ENCODE measurements at places on chromosomes 4 and X. TPM values are rescaled to one million over a fixed set of nuclear protein-coding genes. Genes with fewer than 3 reads are reported as not detected.

Gene TTC29
- total RNA-seq: not detected

DNA sequence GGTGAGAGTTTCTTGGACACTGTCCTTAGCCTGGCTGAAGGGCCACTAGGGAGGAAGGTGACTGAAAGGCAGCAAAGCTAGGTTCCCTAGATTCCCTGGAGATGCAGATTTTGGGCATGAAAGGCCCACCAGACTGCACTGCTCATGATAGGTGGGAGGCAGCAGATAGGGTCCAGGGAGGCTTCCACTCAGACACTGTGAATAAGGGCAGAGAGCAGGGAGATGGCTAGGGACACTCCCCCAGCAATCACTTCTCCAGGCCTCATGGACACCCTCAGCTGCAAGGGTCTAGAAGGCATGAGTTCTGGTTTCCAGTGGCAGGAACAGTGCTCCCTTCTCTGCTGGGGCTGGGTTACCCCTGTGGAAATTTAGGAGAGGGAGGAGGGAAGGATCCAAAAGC, 20.1 kb downstream of the ARMCX2 start:
- DNase-seq: no peak

GRCh38 chr4:99135541-99136162, 8.4 kb downstream of the ADH4 start:
- no peak for DNase-seq

DNA sequence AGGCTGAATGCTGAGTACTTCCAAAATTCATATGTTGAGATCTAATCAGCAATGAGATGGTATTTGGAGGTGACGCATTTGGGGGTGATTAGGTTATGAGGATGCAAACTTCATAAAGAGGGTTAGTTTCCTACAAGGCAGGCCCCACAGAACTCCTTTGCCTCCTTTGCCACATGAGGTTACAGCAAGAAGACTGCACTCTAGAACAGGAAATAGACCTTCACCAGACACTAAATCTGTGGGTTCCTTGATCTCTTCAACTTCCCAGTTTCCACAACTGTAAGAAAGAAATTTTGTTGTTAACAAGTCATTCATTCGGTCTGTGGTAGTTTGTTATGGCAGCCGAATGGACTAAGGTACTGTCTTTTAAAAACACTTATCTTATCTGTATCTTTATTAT, 681.9 kb upstream of the HS3ST1 start:
- DNase-seq: no peak

DNA sequence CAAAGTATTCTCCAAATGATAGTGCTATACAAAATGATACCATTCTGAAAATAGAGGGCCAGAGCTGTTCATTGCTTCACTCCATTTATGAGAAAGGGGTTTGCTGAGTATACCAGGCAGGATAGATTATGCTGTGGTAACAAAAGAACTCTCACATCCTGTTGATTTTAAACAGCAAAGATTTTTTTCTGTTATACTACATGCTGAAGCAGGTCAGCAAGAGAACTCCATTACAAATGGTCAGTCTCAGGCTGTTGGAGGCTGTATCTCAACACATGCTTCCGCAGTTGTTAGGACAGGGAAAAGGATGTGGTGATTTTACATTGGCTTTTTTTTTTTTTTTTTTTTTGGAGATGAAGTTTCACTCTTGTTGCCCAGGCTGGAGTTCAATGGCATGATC, 13.7 kb upstream of the KLHL5 start:
- peak; percentile 40 for DNase-seq

Gene APBB2
- total RNA-seq: 23.0 TPM

DNA sequence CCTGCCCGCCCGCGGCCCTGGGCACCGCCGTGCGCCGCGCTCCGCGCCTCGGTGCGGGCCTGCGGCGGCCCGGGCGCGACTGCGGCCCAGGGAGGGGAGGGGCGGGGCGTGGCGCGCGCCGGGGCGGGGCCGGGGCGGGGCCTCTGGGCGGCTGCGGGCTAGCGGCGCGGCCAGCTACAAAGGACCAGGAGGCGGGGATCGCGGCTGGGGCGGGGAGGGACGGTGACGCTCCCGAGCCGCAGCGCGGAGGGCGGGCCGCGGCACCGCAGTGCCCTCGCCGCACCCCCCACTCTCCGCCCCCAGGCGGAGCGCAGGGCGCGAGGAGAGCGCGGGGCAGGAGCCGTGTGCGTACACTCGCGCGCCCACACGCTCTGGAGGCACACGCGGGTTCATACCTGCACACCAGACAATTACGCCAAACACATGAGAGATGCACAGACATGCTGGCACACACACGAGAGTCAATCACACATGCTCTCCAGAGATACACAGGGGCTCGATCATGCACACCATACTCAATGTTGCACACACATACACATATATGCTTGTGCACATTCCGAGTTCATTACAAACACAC, at the start of gene CRMP1:
Gene CRMP1 (minus strand): TSS at position 83 of the 577 bp plus-strand sequence. CDS start 117 bp downstream, outside the sequence.
- DNase-seq: peak; percentile 48

GRCh38 chr4:53233114-53233795, 132.6 kb downstream of the SCFD2 start:
- peak; percentile 12 for DNase-seq

GRCh38 chr4:15427701-15428100, at the start of gene C1QTNF7:
Gene C1QTNF7 (plus strand): TSS chr4:15428033. CDS start chr4:15435744, 7,711 bp downstream.
- DNase-seq: no peak
